Tongue (tissue), 3 donors: ENCODE measurements at places on chromosomes 12 and 14. TPM values are rescaled to one million over a fixed set of nuclear protein-coding genes. Genes with fewer than 3 reads are reported as not detected.

GRCh38 chr12:125473501-125473900 is 408.3 kb downstream of the AACS start:
- DNase-seq, result peak; percentile 90

GRCh38 chr14:58428118-58428683 is 682 bp downstream of the KIAA0586 start:
- peak; percentile 70 for DNase-seq

GRCh38 chr14:75167325-75167724 is 9.1 kb downstream of the TMED10 start:
- DNase-seq, result no peak

DNA sequence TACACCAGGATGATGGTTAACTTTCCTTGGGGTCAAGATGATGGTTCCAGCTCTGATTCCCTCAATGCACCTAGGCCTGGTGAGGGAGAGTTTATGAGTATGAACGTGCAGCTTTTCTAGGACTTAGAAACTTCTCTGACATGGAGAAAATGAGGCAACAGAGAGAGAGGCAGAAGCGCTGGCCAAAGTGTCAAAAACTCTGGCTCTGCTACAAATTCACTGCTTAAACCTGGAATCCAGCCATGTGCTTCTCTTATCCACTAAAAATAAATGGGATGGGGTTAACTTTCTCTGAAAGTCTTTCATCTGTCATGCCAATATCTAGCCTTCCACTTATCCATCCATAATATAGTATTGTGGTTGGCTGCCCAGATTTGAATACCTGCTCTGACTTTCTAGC is 568.7 kb downstream of the MED13L start:
- peak; percentile 17 for DNase-seq

- no peak for DNase-seq
These were observed 57.9 kb downstream of the TXNDC16 start for GRCh38 chr14:52494444-52494843.

DNA sequence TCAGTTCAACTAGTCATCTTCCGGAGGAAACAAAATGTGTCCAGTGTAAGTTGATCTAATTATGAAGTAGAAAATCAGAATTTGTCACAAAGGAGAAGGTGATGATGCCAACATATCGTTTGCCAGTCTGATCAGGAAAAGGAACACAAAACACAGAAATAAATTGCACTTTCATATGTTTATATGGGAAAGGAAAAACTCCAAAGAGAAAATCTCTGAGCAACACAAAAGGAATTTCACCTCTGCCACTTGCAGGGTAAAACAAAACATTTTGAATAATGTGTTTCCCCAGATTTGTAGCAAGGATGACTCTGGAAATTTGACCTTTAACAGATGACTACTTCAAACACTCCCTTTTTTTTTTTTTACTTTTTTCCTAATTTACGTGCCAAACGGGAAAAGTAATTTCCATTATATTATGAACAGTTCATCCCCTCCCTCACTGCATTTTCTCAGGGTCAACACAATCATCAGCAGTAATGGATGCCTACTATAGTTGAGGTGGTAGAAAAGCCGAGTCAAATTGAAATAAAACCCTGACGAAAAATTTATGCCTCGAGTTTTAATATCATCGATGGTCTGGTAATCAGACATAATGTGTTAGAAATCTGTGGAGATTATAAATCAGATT is 25.6 kb downstream of the MGAT4C start:
- DNase-seq, result no peak

- peak; percentile 46 for DNase-seq
These were observed 82.1 kb downstream of the B4GALNT3 start for GRCh38 chr12:541676-542324.

- no peak for DNase-seq
These were observed 7.9 kb downstream of the DICER1 start for GRCh38 chr14:95149441-95149840.

CCER1 gene
- total RNA-seq, result not detected

VRTN gene
- not detected for total RNA-seq
